ENCODE measurements at places on chromosomes 12 and 14. TPM values are rescaled to one million over a fixed set of nuclear protein-coding genes. Genes with fewer than 3 reads are reported as not detected.

The C12orf42 gene
- 0.66 TPM for polyA plus RNA-seq

The CHGA gene
- 147 TPM for polyA plus RNA-seq

The DDN gene
- polyA plus RNA-seq = 0.51 TPM

The LGR5 gene
- 0.16 TPM for polyA plus RNA-seq

The MGAT4C gene
- 20.7 TPM for polyA plus RNA-seq

The COCH gene
- 39.9 TPM for polyA plus RNA-seq

The GPRC5D gene
- not detected for polyA plus RNA-seq

The KRT3 gene
- polyA plus RNA-seq = not detected

The TAS2R9 gene
- polyA plus RNA-seq = 1.6 TPM

The TAC3 gene
- polyA plus RNA-seq = 2.5 TPM

All from neural cell (in vitro differentiated cells).